ENCODE measurements at places on chromosomes 1 and 21.

- DNase-seq, result no peak
These were observed 45.2 kb downstream of the ADAMTS1 start for GRCh38 chr21:26800001-26800400.

DNA sequence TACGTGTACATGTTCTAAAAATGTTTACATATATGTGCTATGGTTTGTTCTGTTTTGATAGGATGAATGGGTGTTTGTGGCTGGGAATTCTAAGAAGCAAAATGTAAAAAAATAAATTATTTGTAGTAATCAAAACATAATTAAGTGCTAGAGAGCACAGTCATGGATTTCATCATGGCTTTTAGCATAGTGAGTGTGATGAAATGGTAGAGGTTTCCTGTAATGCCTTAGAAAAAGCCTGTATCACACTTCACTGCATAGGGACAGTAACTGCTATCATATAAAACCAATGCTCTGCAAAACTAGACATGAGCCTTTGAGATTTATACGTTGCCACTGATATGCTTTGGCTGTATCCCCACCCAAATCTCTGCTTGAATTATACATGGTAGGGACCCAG lies 99.8 kb downstream of the PTGER3 start:
- no peak for DNase-seq

GRCh38 chr1:64398936-64399335 lies 71.0 kb upstream of the CACHD1 start:
- no peak for DNase-seq

DNA sequence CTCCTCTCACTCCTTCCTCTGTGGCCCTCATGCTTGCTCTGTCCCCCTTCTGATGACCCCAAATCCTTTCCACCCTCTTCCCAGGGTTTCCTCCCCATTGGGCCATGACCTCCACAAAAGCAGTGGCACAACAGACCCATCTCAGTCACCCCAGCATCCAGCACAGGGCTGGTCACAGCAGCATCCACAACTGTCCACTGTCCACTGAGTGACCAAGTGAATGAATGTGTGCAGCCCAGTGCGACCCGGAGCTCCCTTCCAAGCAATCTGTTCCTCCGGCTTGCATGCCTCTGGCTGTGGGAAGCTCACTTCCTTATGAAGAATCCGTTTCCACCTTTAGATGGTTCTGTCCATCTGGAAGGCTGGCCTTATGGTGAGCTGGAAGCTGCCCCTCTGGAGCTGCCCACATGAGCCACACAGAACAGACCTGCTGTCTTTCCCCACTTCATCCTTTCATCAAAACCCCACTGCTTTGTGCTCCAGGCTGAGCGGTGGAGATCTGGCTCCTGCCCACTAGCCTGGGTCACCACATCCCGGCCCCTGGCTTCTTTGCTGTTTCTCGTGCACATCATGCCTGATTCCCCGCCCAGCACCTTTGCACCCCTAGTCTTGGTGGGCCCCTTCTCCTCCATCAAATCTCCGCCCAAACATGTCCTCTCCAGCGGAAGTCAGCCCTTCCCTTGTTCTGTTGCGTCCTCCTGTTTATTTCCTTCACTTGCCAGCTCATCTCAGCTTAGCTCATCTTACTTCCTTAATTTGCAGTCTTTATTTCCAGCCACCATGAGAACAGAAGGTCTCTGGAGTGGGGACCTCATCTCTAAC lies 56.4 kb downstream of the EDN2 start:
- no peak for DNase-seq

GRCh38 chr21:44778499-44778911 lies 23.1 kb downstream of the UBE2G2 start:
- DNase-seq, result no peak

- no peak for DNase-seq
These were observed 69.2 kb upstream of the MAGI3 start for GRCh38 chr1:113320972-113321680.

DNA sequence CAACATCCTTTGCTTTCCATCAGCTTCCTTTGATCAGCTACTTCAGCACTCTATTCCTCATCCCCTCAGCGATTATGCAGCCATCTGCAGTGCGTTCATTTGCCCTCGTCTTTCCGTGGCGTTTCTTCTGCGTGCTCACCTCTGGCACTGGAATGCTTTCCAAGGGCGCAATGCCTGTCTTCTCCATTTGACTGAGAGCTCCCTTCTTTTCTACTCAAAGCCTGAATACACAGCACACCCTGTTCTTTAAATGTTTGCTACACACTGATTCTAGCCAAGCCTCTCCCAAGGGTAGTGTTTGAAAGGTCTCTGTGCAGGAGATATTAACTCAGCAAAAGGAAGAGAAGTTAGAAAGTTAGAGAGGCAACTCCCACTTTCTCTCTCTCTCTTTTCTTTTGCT lies 22.6 kb downstream of the C1orf116 start:
- DNase-seq, result no peak

DNA sequence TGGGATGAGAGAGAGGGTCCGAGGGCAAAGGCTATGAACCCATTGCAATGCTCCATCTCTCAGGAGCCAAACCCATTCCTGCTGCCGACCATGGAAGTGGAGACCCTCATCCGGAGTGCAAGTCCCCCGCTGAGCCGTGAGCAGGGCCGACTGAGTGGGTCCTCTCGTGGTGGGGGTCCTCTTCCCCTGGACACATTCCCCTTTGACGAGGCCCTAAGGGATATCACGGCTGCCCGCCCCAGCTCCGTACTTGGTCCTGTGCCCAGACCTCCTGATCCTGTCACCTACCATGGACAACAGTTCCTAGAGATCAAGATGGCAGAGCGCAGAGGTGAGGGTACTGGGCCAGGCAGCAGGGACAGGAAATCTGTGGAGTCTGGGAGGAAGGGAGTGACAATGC lies 11.0 kb downstream of the HYI start:
- DNase-seq, result no peak

DNA sequence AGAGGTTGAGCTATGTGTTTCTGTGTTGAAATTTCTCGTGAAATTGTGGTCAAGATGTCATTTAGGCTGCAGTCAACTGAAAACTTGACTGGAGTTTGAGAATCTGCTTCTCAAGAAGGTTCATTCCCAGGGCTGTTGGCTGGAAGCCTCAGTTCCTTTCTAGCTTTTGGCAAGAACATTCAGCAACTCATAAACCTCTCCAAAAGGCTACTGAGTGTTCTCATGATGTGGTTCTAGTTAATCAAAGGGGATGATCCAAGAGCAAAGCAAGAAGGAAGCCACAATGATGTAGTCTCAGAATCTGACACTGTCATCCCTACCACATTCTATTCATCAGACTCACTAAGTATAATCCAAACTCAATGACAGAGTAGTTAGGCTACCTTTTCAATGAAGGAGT lies 66.6 kb downstream of the SPATA6 start:
- DNase-seq, result no peak

DNA sequence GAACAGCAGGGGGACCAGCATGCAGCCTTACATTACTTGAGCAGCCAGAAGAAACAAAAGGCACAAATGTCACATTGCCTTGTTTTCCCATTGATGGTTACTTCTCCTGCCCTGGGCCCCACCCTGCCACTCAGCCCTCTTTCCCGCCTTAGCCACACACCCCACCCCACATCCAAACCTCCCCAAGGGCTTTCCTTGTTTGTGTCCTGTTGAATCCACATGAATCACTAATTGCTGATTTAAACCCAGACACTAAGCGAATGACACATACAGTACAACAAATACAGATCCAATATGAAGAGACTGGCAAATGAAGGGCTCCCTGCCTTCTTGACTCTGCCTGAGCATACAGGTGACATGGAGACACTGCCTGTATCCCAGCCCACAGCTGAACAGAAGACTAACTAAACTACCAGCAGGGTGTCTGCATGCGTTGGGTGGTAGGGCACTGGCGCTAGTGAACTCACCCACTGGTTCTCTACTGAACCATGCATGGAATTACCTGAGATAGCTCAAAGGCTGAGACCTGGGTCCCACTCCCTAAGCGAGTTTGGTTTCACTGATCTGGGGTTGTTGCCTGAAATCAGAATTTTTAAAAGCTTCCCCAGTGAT lies 3.1 kb downstream of the IGSF3 start:
- no peak for DNase-seq

GRCh38 chr1:48266576-48266975 lies 44.1 kb downstream of the SLC5A9 start:
- DNase-seq, result no peak

DNA sequence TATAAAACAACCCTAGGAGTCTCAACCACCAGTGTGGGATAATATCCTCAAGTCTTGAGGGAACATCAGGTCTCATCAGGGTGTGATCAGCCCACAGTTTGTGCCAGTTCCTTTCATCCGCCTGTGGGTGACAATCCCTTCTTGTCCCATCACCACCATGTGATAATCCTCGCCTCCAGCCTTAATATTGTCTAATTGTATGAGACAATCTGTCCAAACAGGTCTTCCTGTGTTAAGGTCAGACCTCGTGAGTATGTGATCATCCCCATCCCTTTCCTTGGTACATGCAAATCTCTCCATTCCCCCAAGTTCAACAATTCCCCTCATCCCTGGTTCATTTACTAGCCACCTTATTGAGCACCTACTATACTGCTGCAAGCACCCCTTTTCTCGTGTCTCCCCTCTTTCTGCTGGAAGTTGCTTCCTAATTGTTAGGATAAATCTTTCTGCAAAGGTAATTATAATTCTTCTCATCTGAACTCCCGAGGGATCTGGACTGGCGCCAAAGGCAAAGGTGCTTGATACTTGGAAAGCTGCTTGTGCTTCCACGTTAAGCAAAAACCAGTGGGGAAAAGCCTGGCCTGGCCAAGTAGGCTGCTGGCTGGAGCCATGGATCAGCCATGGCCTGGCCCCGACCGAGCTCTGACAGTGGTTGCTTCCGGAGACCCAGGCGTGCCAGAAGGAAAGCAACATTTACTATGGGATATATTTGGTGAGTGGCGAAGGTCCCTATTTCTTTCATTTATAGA lies 92.5 kb downstream of the RNF220 start:
- DNase-seq, result no peak

- no peak for DNase-seq
These were observed 54.6 kb upstream of the IPO9 start for GRCh38 chr1:201774224-201774982.

- DNase-seq, result no peak
These were observed 456.2 kb downstream of the KCNT2 start for GRCh38 chr1:196152086-196152485.

DNA sequence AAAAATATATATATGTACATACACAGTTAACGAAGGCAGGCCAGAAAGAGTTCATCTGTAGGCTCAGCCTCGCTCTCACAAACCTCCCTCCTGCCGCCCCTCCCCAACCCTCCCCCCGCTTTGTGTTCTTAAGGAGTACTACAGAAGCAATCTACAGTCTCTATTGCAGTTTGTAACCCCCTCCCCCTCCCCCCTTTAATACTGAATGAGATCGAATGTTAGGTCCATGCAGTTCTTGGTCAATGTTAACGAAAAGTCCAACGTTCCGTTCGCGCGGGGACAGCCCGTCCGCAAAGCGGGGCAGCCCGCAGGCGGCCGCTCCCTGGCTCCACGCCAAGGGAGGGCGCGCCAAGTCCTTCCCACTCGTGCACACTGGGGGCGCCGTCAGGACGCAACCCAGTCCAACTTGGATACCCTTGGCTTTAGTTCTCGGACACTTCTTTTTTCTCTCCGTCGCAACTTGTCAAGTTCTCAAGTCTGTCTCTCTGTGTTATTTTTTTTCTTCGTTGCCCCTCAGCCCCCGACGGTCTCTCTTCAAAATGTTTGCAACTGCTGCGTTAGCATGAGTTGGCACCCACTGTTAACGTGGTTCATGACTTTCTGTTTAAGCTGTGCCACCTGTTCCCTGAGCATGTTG lies 2.2 kb downstream of the JUN start:
- peak; percentile 7 for DNase-seq

DNA sequence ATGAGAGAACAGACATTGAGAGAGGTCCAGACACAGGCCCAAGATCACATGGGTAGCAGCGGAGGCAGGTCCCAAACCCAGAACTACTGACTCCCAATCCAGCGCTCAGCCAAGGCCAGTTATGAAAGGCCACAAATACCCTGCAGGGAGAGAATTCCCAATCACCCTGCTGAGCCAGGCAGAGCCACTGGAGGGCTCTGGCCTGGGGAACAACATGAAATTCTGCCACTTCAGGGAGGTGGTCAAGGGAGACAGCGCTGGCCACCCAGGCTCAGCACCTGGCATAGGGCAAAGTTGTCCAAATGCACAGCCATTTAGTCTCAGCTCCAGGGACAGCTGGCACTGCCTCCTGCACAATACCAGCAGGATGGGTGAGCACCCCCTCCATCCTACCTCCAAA lies 27.5 kb downstream of the SLC9A1 start:
- DNase-seq, result no peak

DNA sequence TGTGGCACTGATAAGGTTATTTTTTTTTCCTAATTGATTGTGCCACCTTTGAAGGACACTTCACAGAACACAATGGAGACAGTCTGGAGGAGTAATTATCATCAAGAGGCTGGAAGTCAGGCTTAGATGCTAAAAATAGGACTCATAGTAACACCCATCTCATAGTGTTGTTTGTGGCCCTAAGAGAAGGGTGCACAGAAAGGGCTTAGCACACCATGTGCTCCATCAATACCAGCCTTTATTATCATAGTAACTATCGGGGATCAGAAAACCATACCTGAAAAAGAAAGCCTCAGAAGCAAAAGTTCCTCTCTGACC lies 11.9 kb downstream of the NIPAL3 start:
- DNase-seq, result no peak
